ENCODE measurements at places on chromosomes 2 and 18. TPM values are rescaled to one million over a fixed set of nuclear protein-coding genes. Genes with fewer than 3 reads are reported as not detected.

The SH3RF3 gene
- 2.1 TPM for total RNA-seq

The STON1 gene
- 13.0 TPM for total RNA-seq

The DHX57 gene
- 21.9 TPM for total RNA-seq

The POTEE gene
- not detected for total RNA-seq

The AQP12A gene
- total RNA-seq = not detected

The POTEI gene
- under 0.01 TPM for total RNA-seq

The GCKR gene
- not detected for total RNA-seq

The ZNF236 gene
- 17.2 TPM for total RNA-seq

The EGR4 gene
- not detected for total RNA-seq

The CD207 gene
- total RNA-seq = under 0.01 TPM

The KCNK3 gene
- total RNA-seq = 0.52 TPM

All from skeletal muscle tissue (tissue), 5 donors.